NCI-H2227 treated with DMSO at 0.1 percent for 48 hours (cell line): ENCODE measurements at places on chromosomes 3 and 15.

- no peak for DNase-seq
Observed at GRCh38 chr15:28895146-28895545, 9.4 kb downstream of the APBA2 start.

- DNase-seq, result no peak
Observed at GRCh38 chr3:143510601-143511000, 337.7 kb downstream of the SLC9A9 start.

DNA sequence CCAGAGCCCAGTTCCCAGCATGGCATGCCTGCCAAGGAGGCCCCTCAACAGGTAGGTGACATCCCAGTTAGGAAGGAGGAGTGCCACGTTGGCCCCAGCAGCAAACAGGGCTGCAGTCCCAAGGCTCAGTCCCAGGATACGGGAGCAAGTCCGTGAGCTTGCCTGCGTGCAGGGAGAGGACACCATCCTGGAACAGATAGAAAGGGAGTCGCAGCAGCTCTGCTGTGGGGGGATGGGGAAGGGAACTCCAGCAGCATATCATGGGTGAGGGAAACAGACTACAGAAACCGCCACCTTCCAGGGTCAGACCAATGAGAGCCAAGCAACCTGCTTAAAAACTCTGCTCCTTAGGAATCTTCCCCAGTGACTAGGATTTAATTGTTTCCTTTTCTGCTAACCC is 9.4 kb upstream of the DYNLT2B start:
- no peak for DNase-seq

DNA sequence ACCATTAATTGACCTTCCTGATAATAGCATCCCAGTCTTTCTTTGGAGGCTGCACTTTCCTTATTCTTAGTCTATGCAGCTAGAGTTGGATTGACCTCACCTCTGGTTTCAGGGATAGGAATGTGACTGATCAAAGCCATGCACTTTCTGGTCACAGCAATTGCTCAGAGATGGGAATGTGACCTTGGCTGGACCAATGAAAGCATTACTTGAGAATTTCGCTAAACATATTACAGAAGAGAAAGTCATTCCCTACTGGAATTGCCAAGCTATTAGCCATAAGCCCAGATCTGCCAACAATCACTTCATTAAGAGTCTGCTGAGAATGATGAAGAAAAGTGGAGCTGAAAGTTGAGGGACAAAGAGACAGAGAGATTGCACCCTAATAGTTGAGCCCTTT is 32.7 kb downstream of the RTP1 start:
- DNase-seq, result no peak

DNA sequence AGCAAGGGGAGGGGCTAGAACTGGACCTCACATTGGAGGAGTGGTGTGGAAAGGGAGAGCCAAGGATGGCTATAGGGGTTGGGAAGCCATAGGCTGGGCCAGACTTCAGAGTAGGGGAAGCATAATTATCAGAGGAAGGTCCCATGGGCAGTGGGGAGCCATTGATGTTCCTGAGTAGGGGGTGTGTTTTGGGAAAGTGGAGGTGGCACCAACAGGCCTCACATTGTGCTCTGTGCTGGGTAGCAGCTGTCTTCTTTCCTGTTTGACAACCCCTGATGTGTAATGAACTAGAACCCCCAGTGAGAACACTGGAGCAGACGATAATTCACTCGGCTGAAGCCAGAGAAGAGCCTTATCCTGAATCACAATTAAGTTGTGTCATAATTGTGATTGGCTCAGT is 41.2 kb downstream of the SLC6A11 start:
- no peak for DNase-seq

DNA sequence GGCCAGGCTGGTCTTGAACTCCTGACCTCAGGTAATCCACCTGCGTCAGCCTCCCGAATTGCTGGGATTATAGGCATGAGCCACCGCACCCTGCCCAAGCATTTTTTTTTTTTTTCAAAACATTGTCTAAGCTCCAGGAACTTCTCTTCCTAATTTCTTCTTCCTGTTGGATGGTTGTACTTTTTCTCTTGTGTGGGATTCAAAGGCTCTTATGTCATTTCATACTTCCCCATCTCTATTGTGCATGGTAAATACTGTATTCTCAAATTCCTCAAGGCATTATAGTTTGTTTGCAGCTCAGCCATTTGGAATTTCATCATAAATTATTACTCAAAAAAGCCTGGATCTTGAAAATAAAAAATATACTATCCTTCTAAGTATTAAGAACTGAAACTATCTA is 199.1 kb upstream of the GADL1 start:
- no peak for DNase-seq

DNA sequence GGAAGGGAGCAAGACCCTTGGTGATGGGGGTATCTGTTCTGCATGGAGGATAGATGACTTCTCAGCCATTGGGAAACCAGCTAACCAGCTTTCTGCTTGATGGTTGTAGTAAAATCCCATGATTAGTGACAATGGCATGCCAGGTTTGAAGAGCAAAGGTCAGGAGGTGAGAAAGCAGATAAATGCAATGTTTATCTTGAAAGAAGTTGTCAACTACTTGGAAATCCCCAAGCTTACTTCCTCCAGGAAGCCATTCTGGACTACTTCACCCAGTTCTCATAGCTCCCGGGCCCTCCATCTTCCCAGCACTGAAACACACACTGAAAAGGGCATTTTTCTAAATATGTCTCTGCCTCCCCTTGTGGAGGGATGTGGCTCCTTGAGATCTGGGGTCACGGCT is 51.3 kb downstream of the SMAD3 start:
- no peak for DNase-seq

- DNase-seq, result no peak
Observed at GRCh38 chr15:81573098-81573746, 199.2 kb upstream of the TMC3 start.

GRCh38 chr3:129286081-129286480 is 7.4 kb downstream of the HMCES start:
- DNase-seq, result no peak

DNA sequence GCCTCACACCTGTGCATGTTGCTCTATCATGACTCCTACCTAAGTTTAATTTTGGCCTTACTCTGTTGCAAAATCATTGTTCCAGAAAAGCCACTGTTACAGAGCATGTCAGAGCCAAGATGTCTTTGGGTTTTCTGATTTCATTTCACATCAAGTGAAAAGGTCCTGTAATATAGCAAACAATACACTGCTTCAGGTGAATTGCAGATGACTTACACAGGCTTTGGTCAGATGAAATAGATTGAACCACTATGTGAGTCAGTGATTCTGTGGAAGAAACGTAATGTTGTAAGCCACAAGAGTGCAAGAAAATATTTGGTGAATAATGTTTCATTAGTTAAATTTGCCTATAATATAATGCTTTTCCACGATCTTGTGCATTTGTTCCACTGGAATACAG is 22.7 kb downstream of the EBLN2 start:
- no peak for DNase-seq

GRCh38 chr15:33754242-33754641 is 214.1 kb upstream of the CHRM5 start:
- no peak for DNase-seq

- no peak for DNase-seq
Observed at GRCh38 chr3:114327665-114328064, 33.8 kb downstream of the TIGIT start.

- DNase-seq, result no peak
Observed at GRCh38 chr3:72446218-72447058, 401.8 kb downstream of the SHQ1 start.

DNA sequence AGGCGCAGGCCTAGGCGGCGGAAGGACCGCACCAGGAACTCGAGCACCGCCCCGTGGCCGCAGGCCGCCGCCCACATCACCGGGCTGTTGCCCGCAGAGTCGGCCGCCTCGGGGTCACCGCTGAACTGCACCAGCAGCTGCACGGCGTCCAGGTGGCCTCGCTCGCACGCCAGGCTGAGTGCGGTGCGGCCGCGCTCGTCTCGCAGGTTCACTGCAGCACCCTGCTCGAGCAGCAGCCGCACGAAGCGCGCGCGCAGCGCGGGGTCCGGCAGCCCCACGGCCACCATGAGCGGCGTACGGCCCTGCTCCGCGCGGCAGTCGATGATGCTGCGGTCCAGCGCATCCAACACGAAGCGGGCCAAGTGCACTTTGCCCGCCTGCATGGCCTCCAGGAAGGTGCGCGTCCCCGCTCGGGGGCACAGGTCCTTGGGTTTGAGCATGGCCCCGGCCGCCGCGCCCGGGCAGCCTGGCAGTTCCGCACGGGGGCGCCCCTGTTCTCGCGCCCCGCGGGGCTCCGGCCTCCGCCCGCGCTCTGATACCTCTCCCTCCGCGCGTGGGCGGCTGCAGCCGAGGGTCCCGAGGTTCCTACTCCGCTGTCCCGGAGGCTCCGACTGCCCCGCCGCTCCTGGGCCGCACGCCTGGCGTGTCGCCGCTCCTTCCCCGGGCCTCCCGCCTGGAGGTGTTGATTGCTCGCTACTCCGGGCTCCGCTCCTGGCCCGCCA is 556 bp downstream of the ANKRD63 start:
- no peak for DNase-seq

DNA sequence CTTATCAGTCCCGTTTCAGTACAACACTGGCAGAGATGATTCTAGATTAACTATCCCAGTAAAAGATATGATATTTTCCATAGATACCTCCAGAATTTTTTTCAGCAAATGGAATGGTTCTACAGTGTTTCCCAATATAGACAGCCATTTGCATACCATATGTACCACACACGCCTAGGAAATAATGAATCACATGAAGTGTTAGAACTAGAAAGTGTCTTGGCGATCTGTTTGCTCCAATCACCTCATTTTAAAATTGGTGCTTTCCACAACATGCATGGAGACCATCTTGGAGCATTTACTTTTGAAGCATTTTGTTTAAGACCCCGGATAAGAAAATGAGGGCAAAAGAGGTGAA is 2.0 kb downstream of the C2CD4A start:
- DNase-seq, result no peak

DNA sequence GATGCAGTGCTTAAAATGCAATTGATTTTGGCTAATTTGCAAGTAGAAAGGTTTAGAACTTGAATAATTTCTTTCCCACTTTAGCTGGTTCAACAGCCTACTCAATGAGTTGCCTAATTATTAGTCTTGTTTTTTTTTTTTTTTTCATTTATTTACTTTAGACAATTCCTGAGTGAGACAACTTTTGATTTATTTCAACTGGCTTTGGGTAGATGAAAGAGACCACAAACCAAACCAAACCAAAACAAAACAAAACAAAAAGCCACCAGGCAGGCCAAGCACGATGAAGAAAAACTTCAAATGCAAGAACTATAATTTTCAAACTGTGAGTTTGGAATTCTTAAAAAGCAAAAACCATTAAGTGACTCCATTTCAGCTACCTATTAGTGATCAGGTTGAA is 469.9 kb downstream of the GBE1 start:
- DNase-seq, result no peak

DNA sequence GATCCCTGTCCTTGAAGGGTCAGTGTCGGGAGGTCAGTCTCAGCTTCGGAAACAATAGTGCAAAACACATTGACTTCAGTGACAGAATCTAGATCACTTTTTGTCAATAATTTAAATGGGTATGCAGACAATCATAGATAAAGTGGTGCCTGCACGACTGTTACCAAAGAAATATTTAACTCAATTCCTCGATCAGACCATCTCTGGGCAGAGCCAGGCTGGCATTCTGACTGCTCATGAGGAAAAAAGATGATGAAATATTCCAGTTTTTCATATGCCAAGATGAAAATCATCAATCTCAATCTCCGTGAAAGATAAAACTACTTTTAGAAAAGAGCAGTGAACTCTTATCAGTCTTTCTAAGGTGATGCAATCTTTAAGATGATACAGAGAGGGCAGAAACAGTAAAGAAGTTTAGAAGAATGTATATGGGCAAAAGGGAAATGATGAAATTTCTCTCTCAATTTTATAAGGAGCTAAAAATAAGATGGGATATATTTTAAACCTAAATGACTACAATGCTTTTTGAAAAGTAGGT is 169.9 kb downstream of the WDR72 start:
- DNase-seq, result no peak

DNA sequence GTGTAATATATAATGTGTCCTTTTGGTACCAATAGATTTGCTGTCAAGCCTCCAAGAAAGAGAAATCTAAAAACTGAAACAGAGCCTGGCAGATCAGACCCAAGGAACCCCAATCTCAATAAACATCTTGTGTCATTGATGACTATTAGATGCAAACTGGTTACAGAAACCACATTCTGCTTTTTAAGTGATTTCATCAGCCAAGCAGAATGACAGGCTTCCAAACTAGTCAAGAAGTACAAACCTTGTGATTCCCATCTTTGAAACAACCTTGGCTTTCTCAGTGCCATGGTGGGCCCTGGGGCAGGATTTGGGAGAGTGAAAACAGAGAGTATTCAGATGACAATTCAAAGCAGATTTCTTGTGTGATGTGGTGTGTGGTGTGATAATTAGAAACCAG is 45.6 kb upstream of the STRIT1 start:
- DNase-seq, result no peak

DNA sequence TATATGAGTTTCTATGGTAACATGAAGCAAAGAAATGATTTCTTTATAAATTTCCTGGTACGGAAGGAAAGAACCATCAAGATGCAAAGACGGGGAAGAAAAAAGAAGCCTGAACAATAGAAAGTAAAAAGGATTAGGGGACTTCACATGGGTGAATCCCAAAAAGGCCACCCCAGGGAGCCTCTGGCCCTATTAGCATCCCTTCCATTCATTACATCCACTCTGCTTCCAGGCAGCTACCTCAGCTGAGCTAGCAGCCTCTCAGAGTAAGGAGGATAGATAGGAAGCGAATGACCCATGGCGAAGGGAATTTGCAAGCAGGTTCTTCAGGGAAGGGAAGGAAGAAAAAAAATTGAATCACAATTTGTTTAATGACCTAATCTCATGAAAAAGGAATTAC is 81.6 kb downstream of the GABRB3 start:
- no peak for DNase-seq

GRCh38 chr3:66236281-66236680 is 15.5 kb downstream of the SLC25A26 start:
- DNase-seq, result peak; percentile 2

DNA sequence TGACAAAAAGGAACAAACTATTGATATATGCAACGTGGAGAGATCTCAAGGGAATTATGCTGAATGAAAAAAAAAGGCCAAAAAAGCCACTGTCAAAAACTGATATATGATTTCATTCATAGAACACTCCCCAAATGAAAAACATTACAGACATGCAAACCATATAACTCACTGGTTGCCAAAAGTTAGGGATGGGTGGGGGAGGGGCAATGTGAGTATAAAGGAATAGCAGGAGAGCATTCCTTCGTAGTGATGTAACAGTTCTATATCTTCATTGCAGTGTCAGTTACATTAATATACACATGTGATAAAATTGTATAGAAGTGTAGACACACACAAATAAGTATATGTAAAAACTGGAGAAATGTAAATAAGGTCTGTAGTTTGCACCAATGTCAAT is 12.2 kb downstream of the GBE1 start:
- no peak for DNase-seq
